ENCODE measurements at places on chromosomes 7 and 10.
A peak's percentile ranks its signal among the peaks of the same experiment; 100 is the strongest.

DNA sequence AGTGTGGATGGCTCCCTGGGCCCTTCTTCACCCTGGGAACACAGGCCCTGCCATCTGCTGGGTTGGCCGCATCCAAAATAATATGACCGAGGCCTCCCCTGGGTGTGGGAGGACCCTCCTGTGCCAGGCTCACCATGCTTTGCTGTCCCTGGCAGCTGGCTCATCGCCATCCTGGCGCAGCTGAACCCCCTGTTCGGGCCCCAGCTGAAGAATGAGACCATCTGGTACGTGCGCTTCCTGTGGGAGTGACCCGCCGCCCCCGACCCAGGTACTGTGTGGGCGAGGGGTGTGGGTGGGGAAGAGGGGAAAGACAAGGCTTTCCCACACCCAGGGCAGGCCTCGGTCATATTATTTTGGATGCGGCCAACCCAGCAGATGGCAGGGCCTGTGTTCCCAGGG lies 4.8 kb downstream of the ATP6V0E2 start:
- DNase-seq: no peak

DNA sequence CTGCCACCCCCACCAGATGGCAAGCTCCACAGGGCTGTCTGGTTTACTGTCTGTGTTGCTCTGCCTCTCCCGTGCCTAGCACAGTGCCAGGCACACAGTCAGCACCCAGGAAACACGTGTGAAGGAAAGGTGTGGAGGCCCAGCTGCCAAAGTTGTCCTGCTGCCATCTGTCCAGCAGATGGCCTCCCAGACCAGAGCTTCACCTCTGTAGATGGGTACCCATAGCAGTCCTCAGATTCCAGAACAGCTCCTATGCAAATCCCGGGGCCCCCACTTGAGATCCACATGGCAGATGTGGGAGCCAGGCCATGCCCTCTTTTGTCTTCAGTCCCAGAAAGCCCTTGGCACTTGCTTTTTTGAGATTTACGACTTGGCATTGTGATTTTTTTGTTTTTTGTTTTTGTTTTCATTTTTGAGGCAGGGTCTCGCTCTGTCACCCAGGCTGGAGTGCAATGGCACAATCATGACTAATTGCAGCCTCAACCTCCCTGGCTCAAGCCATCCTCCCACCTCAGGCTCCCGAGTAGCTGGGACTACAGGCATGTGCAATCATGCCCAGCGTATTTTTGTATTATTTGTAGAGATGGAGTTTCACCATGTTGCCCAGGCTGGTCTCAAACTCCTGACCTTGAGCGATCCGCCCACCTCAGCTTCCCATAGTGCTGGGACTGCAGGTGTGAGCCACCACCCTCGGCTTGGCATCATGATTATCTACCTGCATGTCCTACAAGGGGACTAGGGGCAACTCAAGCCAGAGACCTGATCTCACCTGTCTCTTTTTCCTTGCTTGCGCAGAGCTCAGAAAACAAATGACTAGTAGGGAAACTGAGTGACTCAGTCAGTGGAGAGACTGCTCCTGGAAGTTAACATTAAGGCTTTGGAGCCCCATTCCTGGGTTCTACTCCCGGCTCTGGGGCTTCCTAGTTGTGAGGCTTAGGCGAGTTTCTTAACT lies 16.9 kb upstream of the PALD1 start:
- no peak for DNase-seq

GRCh38 chr7:1502845-1503244 lies 1.3 kb downstream of the INTS1 start:
- no peak for DNase-seq

DNA sequence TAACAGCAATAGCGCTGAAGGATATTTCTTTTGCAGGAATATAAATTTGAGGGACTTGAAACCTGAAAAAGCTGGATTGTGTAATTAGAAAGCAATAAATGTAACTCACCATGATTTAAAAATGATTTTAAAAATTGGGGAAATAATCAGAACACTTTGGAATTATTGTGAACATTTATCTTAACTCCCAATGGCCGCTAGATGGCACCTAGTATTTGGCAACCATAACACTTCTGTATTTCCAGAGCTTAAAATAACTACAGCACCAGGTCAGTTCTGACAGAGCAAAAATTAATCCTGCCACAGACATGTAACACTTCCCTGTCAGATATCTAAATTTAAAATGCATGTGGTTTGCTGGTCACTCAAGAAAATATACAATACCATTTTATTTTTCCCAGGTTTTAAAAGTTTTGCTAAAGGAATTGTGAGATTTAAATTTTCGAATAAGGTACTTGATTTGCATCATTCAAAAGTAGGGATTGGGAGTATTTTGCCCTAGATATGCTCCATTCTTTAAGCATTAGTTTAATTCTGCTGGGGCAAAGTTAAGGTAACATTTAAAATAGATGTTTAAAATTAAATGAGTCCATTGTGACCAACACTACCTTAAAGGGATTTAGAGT lies 144.5 kb downstream of the PPP1R3A start:
- DNase-seq: peak; percentile 25

DNA sequence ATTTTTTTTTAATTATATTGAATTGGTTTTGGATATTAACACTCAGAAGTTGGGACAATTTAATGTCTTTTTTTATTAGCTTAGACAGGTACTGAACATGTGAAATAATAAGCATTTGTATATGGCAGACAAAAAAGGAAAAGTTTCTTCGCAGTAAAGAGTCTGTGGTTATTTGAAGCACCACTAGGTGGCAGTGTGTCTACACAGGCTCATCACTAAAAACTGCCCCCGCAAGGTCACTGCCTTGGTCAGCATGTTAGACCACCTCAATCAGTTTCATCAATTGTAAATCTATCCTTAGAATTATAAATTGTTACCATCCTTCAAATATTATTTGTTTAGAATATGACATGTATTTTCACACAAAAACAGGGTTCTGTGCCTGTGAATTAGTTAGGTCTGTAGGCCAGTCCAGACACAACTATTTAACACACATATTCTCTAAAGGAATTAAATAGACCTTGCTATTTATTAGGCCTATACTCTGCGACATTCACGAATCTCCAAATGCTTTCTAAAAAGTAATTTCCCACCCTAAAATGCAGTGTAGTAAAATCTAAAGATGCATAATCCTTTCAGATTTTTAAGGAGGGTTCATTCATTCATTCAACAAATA lies 17.0 kb downstream of the PNLIPRP3 start:
- no peak for DNase-seq

GRCh38 chr7:88233828-88234227 lies 14.0 kb upstream of the SRI start:
- DNase-seq: no peak
